ENCODE measurements at places on chromosomes 1 and 21.

DNA sequence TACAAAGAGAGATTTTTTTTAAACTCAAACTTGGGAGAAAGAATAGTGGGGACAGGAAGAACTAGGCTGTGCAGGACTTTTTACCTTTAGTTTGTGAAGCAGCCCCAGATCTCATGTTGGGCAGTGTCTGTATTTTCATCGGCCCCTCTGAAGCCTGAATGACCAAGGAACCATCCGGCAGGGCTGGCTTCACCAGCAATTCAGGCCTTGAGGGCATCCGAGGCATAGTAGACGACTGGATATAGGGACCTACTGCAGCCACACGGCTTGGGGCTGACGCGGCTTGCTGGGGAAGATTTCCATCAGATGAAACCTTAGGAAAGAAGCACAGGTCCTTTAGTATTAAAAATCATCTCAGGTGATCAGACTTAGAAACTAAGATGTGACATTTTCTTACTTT is 43.7 kb downstream of the TP53BP2 start:
- DNase-seq, result no peak

- no peak for DNase-seq
Observed at GRCh38 chr1:50860256-50860655, 99.8 kb downstream of the FAF1 start.

GRCh38 chr1:13965770-13966398 is 265.9 kb downstream of the PRDM2 start:
- peak; percentile 60 for DNase-seq

DNA sequence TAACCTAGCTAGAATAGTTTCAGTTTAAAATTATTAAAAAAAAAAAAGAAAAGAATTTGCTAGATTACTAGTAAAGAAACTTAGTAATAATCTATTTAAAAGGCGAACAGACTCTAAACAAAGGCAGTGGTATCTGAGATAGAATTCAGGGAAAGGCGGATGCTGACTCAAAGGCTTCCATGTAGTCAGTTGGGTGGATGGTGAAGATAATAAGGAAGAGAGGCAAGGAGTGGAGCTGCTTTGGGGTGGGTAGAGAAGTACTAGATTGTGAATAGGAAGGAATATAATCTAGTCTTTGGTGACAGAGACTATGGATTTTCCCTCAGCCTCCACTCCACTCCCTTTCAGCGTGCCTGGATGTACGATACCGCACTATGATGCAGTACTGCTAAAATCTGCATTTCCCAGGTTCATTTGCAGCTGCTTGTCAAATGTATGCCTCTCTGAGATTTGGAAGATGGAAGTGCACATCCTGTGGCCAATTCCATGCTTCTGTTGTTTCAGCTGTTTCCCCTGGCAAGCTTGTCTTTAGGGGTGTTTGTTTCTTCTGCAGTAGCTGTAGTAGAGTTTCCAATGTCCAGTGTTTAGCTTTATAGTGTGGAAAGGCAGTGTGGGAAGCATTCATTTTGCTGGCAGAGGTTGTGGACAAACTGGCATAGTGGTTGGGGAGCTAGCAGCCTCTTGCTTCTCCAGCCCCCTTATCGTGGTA is 184.6 kb upstream of the NRIP1 start:
- DNase-seq, result no peak

GRCh38 chr1:155968670-155969069 is 9.7 kb downstream of the ARHGEF2 start:
- DNase-seq, result peak; percentile 80

DNA sequence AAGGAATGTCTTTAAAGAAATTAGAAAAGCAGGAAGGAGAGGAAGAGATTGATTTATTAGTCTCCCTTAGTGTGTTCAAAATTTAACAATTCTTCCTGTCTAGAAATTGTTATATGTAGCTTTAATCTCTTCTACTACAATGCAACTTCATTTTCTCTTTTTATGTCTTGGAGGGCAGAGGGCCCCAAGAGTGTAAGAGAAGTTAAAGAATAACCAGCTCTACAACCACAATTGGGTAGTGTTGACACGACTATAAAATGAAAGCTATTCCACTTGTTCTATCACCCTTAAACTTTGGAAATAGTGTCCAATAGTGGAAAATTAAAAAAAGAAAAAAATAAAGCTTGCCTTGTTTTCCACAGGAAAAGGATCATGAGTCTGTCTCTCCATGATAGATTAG is 82.6 kb upstream of the DPYD start:
- DNase-seq, result no peak

DNA sequence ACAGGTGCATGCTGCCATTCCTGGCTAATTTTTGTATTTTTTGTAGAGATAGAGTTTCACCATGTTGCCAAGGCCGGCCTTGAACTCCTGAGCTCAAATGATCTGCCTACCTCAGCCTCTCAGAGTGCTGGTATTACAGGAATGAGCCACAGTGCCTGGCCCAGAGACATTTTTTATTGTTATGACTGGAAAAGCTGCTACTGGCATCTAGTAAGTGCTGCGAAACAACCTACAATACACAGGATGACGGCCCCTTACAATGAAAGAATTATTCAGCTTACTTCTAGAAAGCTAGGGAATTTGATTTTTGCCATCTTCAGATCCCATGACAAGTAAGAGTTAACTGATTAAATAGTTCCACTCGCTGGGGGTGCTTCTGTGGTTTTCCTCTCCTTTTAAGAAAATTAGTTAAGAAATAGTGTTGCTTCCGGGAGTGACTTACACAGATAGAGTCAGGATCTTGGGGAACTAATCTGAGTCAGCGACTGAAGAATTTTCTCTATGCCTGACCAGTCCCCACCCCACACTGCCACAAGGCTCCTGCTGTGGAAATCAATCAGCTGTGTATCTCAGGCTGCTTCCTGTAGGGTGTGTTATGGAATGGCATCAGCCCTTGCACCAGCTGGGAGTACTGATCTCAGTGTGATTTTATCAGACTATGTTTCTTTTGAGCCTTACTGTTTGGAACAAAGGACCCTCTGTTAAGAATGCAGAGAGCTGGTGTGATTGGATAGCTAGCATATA is 93.0 kb upstream of the BMP8A start:
- peak; percentile 98 for DNase-seq

DNA sequence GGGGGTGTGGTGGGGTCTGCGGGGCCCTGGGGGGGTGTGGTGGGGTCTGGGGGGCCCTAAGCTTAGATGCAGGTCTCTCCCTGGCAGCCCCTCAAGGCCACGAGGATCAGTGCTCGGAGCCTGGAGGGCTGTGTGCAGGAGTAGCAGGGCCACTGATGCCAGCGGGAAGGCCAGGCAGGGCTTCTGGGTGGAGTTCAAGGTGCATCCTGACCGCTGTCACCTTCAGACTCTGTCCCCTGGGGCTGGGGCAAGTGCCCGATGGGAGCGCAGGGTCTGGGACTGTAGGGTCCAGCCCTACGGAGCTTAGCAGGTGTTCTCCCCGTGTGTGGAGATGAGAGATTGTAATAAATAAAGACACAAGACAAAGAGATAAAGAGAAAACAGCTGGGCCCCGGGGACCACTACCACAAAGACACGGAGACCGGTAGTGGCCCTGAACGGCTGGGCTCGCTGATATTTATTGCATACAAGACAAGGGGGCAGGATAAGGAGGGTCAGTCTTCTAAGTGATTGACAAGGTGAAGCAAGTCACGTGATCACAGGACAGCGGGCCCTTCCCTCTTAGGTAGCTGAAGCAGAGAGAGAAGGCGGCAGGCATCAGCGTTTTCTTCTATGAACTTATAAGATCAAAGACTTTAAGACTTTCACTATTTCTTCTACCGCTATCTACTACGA is 8.7 kb downstream of the RNF223 start:
- DNase-seq, result no peak

GRCh38 chr1:218748071-218748470 is 402.9 kb downstream of the TGFB2 start:
- DNase-seq, result peak; percentile 65

DNA sequence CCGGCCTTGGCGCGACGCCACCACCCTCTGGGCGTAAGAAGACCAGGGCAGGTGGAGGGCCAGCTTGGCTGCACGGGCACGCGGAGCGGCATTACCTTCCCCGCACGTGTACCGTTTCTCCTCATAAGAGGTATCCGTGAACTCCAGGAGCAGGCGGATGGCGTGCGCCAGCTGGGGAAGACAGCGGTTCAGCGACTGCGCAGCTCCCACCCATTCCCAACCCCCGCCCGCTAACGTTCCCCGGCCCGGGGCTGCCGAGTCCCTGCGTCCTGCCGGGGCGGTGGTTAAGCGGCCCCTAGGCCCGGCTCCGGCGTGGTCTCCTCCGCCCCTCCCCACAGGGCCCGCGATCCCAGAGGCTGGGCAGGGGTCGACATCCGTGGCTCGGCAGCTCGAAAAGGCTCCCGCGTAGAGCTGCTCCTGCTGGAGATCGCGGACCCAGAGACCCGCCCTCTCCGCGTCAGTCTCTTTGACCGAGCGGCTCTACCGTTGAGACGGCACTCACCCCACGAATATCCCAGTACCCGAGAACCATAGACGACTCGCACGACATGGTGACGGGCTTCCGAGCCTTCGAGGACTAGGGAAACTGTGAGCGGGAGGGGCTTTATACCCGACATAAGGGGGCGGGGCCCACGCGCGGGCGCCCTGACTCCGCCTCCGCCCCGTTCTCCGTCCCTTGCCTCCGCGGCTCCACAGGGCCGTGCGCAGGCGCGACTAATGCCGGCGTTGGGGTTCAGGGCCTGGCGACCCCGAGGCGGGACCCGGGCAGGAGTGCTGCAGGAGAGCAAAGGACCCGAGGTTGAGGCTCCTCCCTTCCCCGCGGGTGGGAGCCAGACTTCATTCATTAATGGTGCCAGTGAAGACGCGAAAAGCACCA is 862 bp downstream of the GSTM3 start:
- peak; percentile 75 for DNase-seq

- DNase-seq, result no peak
Observed at GRCh38 chr1:78263946-78264345, 218.2 kb downstream of the GIPC2 start.

- DNase-seq, result peak; percentile 46
Observed at GRCh38 chr1:151535326-151536271, 4.5 kb upstream of the TUFT1 start.

DNA sequence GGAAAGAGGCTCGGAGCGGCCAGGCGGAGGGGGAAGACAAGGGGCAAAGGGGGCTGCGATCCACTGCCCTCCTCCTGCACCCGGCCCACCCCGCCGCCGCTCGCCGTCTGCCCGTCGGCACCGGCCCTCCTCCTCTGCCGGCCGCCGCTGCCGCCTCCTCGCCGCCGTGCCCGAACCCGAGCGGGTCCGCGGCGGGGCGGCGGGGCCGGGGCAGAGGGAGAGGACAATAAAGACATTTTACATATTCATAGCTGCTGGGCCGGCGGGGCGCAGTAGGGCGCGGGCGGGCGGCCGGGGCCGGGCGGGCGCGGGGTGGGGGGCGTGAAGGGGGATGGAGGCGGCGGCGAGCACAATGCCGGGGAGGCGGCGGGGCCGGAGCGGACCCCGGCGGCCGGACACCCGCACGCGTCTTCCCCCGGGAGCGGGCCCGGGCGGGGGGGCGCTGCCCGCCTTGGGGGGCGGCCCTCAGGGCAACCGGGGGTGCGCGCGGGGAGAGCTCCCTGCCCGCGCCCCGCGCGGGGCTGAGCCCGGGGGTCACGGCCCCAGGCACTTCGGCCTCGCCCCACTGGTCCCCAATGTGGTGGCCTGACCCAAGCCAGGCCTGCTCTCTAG is 546 bp downstream of the POU2F1 start:
- no peak for DNase-seq

DNA sequence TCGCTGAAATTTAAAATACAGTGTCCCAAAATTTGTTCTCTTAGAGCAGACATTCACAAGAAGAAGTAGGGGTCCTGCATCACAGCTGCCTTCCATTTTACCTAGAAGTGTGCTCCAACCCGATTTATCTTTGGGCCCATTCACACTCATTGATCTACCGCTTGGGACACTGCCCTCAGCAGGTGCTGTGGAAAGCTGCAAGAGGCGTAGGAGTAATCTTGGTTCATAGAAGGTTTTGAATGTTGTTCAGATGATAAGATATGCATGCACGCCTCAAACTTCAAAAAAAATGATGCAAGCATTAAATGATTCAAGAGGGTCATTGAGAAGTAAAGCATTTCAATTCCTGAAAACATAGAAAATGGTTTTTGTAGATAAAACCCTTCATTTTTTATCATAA is 18.6 kb upstream of the C1orf105 start:
- DNase-seq, result no peak

DNA sequence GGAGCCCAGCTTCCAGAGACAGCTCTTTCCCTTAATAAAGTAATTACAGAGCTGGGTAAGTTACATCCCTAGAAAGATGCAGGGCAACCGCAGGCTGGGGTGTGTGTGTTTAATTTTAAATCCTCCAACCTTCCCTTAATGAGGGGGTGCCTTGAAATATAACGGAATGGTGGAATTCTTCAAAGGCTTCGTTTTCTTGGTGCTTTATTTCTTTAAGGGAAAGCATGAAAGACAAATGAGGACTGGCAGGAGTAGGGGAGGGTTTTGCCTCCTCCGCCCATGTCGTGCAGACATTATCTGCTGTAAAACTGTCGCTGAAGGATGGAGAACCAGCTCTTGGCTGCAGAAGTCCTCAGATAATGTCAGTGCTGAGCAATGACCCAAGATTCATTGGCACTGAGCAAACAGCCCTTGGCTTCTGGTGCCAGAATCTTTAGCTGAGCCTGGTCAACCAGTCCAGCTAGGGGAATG is 15.5 kb downstream of the SLC6A17 start:
- no peak for DNase-seq

DNA sequence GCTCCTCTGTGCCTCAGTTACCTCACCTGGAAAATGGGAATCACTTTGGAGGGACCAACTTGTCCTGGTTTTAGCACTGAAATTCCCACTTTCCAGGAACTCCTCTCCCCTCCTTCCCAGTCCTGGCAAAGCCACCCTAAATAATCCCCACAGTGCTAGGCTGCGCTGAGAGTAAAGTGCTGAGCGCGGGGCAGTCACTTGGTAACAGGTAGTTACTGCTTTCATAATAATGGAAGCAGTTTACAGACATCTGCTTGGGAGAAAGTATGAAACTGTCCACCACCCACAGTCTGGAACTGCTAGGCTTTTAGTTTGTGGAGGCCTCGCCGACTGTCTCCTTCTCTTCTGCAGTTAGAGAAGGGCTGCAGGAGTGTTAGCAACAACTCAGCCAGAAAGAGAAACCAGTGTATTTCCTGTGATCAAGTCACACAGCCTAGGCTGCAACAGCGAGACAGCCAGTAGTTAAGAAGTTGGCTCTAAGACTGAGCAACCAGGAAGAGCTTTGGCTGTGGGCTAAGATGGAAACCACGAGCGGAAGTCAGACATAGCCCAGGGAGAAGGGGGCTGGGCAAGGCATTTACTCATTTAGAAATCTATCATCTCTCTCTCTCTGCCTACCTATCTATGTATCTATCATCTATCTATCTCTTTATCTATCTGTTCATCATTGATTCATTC is 30.8 kb upstream of the ABCG1 start:
- DNase-seq, result peak; percentile 19
